ENCODE measurements at places on chromosomes 1 and 21. TPM values are rescaled to one million over a fixed set of nuclear protein-coding genes. Genes with fewer than 3 reads are reported as not detected.

- no peaks in the 10 kb centered on the region for H3K27me3 ChIP-seq
- peaks cover 3% of the 10 kb centered on the region for H3K4me1 ChIP-seq
- no peaks in the 10 kb centered on the region for H3K36me3 ChIP-seq
- no peak overlapping the region for H3K4me3 ChIP-seq
- no peak overlapping the region for H3K27ac ChIP-seq
Measured at GRCh38 chr21:37580666-37581065, 214.1 kb downstream of the DYRK1A start.

DNA sequence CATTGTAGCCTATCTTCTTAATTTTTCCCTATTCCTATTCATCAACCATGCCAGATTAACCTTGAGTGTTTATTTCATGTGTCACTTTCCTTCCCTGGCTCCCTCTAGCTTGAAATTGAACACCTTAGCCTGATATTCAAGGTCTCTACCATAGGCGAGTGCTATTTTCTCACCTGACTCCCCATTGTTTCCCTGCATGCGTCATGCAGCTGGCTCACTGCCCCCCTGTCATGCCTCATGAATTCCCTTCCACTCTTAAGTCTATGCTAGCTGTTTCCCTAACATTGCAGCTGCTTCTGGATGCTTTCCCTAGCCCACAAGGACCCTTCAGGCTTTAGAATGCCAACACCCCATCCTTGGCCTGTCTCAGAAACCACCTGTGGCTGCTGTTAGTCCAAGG, 56.7 kb upstream of the CD1D start:
- no peaks in the 10 kb centered on the region for H3K27me3 ChIP-seq
- no peak for DNase-seq
- no peaks in the 10 kb centered on the region for H3K36me3 ChIP-seq

DNA sequence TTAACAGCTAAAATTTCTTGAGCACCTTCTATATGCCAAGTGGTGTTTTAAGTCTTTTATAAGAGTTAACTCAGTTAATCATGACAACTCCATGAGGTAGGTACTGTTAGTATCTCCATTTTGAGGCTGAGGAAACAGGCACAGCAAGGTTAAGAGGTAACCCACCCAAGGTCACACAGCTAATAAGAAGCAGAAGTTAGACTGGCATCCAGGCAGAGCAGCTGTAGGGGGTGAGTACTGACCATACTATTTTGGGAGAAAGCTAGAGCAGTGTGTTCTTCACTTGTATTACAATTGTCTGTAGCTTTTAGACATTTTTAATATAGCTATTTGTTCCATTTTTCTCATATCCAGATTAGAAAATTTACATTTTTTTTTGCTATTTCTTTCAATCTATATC, 4.8 kb downstream of the ATP6V1G3 start:
- H3K36me3 ChIP-seq, result no peaks in the 10 kb centered on the region
- no peak for DNase-seq
- H3K27ac ChIP-seq, result no peak overlapping the region
- H3K4me3 ChIP-seq, result no peak overlapping the region
- H3K4me1 ChIP-seq, result no peaks in the 10 kb centered on the region

GRCh38 chr1:215517441-215517891, 49.6 kb upstream of the KCTD3 start:
- no peaks in the 10 kb centered on the region for H3K36me3 ChIP-seq
- no peaks in the 10 kb centered on the region for H3K27me3 ChIP-seq
- no peak overlapping the region for H3K4me3 ChIP-seq
- no peaks in the 10 kb centered on the region for H3K4me1 ChIP-seq

The ROR1 gene
- total RNA-seq, result 21.4 TPM

DNA sequence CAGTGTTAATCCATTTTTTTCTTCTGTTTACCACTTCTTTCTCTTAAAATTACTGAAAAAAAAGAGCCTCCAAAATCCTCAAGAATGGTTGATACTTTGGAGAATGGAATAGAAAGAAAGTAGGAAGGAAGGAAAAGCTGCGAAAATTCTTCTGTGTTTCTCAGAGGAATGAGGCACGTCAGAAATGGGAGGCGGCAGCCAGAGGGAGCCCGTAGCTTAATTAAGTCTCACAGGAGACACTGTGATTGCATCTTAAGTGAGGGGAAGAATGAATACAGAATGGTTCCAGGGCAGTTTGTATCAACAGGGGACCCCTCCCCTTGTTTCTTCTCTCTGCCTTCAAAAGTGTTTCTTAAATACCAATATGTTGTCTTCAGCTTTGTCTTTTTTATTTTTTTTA, 1099.5 kb downstream of the PLA2G4A start:
- H3K4me3 ChIP-seq, result no peak overlapping the region
- peaks cover 7% of the 10 kb centered on the region for H3K27me3 ChIP-seq
- H3K4me1 ChIP-seq, result no peaks in the 10 kb centered on the region
- no peaks in the 10 kb centered on the region for H3K36me3 ChIP-seq
- no peak overlapping the region for H3K27ac ChIP-seq

GRCh38 chr1:31487143-31487542, 74.1 kb downstream of the SERINC2 start:
- H3K27me3 ChIP-seq, result no peaks in the 10 kb centered on the region
- H3K4me1 ChIP-seq, result peaks cover 6% of the 10 kb centered on the region
- no peak for DNase-seq

The LYPD8 gene
- total RNA-seq, result not detected

DNA sequence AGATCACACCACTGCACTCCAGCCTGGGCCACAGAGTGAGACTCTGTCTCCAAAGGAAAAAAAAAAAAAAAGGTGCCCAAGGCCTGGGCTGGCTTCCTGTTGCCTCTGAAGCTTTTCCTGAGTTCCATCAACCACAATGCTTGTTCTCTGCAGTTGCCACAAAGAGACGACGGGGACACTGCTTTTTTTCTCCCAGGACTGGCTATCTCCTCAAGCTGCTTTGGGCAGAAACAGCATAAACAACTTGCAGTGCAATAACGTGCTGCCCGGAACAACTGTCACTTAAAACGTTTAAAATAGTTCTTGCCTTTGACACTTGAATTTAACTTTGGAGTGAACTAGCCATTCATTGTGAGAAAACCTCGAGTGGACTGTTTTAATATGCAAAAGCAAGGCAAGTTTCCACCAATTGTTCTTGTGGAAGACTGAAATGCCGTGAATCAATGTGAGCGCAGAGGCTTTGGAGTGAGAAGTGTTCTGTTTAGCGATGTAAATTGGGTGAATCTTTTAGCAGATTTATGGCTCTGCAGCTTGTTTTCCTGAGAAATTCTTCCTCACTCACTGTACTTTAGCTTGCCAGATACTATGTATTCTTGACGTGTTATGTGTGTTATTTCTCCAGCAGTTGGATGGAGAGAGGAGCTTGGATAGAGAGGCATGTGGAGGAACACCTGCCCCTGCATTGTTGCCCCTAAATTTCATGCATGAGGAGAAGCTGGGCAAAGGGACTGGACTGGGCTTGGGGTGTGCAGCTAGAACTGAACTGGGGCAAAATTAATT, 188.1 kb upstream of the KIAA0040 start:
- no peaks in the 10 kb centered on the region for H3K36me3 ChIP-seq
- H3K4me1 ChIP-seq, result no peaks in the 10 kb centered on the region
- no peak overlapping the region for H3K27ac ChIP-seq
- no peak overlapping the region for H3K4me3 ChIP-seq
- DNase-seq, result no peak
- no peaks in the 10 kb centered on the region for H3K27me3 ChIP-seq

DNA sequence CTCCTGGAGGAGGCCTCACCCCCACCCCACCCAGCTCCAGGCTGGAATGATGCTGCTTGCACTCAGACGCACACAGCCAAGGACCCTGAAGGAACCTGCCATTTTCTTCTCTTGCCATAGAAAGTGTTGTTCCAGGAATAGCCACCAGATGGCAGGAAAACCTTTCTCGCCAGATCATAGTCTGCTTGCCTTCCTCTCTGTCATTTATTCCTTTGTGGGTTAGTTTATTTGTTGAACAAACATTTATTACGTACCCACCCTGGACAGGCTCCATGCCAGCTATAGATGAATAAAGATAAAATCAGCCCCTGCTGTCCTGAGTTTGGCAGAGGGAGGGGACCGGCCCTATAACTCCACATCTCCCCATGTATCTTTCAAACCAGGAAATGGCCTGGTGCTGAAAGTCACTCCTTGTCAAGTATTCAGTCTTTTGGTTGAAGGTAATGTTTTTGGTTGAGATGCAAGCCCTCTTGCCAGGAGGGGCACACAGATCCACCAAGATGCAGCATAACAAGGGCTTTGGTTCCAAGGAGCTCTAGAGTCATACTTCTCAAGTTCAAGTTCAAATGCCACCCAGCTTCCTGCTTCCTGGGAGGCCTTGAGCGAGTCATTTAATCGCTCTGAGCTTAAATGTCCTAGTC, 7.0 kb upstream of the KCNC4 start:
- no peaks in the 10 kb centered on the region for H3K4me1 ChIP-seq
- H3K27ac ChIP-seq, result no peak overlapping the region
- DNase-seq, result no peak

The THBS3 gene
- total RNA-seq, result 24.9 TPM

DNA sequence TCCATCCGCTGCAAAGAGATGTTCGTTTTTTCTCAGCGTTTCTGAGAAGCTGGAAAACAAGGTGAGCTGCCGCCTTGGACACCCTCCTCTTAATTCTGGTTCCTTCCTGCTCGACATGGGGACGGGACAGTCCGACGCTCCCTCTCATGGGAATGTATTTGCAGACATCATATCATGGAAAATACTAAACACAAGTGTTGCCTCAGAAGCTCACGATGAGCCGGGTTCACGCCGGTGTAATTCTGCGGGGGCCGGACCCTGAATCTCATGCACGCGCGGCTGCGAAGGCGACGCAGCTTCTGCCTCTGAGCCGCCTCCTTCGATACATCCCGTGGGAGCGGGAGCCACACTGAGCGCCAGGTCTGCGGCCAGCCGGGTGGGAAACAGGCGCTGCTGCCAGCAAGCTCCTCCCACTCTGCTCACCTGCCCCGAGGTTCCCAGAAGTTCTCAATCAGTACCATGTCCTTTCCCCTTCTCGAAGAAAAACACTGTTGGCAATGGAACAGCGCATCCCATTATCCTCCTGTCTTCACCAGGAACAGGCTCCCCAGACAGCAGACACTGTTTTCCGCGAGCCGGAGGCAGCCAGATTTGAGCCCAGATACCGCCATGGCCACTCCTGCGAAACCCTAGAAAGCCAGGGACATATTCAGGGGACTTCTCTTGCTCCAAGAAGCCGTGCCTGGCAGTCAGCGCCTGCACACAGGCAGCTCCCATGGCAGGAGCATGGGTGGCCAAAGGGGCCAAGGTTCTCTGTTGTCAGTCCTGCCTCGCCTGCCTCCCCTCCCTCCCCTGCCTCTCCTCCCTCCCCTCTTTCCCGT, 98.0 kb downstream of the WDR4 start:
- no peaks in the 10 kb centered on the region for H3K36me3 ChIP-seq
- DNase-seq, result peak; percentile 75
- no peak overlapping the region for H3K27ac ChIP-seq
- H3K27me3 ChIP-seq, result peaks cover 7% of the 10 kb centered on the region
- peaks cover 19% of the 10 kb centered on the region for H3K4me1 ChIP-seq

The OR2T2 gene
- total RNA-seq, result not detected

GRCh38 chr1:161171191-161171590, 5.0 kb downstream of the PPOX start:
- H3K4me3 ChIP-seq, result no peak overlapping the region
- no peak for DNase-seq
- H3K27me3 ChIP-seq, result no peaks in the 10 kb centered on the region
- H3K36me3 ChIP-seq, result peaks cover 70% of the 10 kb centered on the region
- peaks cover 23% of the 10 kb centered on the region for H3K4me1 ChIP-seq

DNA sequence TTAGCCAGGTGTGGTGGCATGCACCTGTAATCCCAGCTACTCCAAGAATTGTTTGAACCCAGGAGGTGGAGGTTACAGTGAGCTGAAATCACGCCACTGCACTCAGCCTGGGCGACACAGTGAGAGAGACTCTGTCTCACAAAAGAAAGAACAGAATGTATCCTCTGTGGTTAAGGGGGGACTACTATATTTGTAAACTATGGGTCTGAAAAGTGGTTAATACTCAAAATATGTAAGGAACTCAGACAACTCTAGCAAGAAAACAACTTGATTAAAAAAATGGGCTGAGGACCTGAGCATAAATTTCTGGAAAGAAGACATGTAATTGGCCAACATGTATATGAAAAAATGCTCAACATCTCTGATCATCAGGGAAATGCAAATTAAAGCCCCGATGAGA, 11.2 kb downstream of the FNBP1L start:
- no peak for DNase-seq
- H3K27ac ChIP-seq, result no peak overlapping the region
- no peaks in the 10 kb centered on the region for H3K4me1 ChIP-seq
- H3K27me3 ChIP-seq, result no peaks in the 10 kb centered on the region
- no peak overlapping the region for H3K4me3 ChIP-seq
- H3K36me3 ChIP-seq, result no peaks in the 10 kb centered on the region

The BSND gene
- not detected for total RNA-seq

The REN gene
- total RNA-seq, result 0.81 TPM

DNA sequence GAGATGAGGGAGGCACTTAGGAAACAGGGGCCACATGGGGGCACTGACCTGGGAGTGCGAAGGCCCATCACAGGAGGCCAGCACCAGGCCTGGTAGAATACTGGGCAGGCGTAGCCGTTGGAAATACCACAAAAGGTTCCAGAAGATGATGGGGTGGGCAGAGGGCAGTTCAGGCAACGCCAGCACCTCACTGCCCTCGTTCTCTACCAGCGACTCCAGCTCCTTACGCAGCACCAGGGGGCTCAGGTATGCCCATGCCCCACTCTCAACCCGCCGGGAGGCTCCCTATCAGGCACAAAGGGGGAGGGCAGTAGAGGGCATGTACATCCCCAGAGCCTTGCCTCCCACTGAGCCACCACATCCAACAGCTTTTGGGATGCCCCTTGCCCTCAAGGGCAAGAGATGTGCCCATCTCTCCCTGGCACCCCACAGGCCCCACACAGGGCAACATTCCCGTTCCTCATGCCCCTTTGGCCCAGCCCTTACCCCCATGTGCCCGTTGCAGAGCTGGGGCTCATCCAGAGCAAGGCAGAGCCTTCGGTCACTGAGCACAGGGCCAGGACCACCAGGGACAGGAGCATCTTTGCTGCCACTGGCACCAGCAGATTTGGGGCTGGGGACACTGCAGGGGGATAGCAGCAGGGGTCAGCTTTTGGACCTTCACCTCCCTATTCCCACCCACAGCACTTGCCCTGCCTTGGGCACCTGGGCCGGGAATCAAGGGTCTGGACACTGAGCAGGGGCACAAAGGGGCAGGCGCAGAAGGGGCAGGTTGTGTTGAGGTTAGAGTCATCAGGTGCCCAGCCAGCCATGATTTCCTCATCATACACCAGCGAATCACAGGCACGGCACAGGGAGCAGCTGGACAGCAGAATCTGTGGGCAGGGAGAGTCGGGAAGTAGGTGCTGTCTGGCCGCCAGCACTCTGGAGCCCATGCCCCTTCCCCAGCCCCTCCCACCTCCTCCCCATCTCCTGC, 9.7 kb upstream of the GATAD2B start:
- H3K4me1 ChIP-seq, result no peaks in the 10 kb centered on the region
- H3K4me3 ChIP-seq, result no peak overlapping the region
- peaks cover 76% of the 10 kb centered on the region for H3K36me3 ChIP-seq
- H3K27ac ChIP-seq, result no peak overlapping the region

The FCGR2B gene
- 30.7 TPM for total RNA-seq

The UTS2 gene
- total RNA-seq, result not detected

- peak overlapping the region; percentile 28 for H3K4me3 ChIP-seq
- no peaks in the 10 kb centered on the region for H3K27me3 ChIP-seq
Measured at GRCh38 chr1:78143152-78143551, 97.4 kb downstream of the GIPC2 start.

The C4BPB gene
- total RNA-seq, result 6.6 TPM

GRCh38 chr1:184649451-184649888, 105.2 kb downstream of the EDEM3 start:
- H3K36me3 ChIP-seq, result no peaks in the 10 kb centered on the region
- no peak overlapping the region for H3K4me3 ChIP-seq
- H3K27me3 ChIP-seq, result no peaks in the 10 kb centered on the region
- peaks cover 4% of the 10 kb centered on the region for H3K4me1 ChIP-seq
- H3K27ac ChIP-seq, result no peak overlapping the region

The EFNA3 gene
- total RNA-seq, result 1.0 TPM

GRCh38 chr1:4265836-4266235, 365.8 kb upstream of the C1orf174 start:
- H3K4me3 ChIP-seq, result no peak overlapping the region
- H3K27ac ChIP-seq, result no peak overlapping the region
- H3K4me1 ChIP-seq, result no peaks in the 10 kb centered on the region
- H3K27me3 ChIP-seq, result peaks cover 8% of the 10 kb centered on the region
- no peak for DNase-seq
